Endodermal cell (in vitro differentiated cells): ENCODE measurements at places on chromosomes 4 and X. TPM values are rescaled to one million over a fixed set of nuclear protein-coding genes. Genes with fewer than 3 reads are reported as not detected.

GRCh38 chr4:74618659-74619058, 173.7 kb downstream of the AREG start:
- peaks cover 32% of the 10 kb centered on the region for H3K27me3 ChIP-seq
- H3K4me3 ChIP-seq: no peak overlapping the region
- no peaks in the 10 kb centered on the region for H3K36me3 ChIP-seq
- DNase-seq: no peak
- H3K4me1 ChIP-seq: no peaks in the 10 kb centered on the region

DNA sequence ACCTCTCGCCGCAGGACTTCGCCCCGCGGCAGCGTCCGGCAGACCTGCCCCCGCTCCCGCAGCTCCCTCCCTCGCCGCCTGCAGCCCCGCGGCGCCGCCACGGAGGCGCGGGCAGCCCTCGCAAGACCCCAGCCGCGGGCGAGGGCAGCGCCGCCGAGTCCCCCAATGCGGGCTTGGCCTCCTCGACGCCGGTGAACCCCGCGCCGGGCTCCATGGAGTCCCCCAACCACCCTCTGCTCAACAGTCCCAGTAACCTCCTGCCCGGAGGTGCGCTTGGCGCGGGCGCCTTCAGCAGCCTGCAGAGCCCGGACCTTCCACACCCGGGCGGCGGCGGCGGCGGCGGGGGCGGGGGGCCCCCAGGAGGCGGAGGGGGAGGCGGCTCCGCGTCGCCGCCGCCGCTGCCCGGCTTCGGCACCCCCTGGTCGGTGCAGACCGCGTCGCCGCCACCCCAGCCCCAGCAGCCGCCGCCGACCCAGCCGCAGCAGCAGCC, 1.2 kb downstream of the CPEB2 start:
- peak overlapping the region; percentile 88 for H3K27ac ChIP-seq
- DNase-seq: no peak
- peak overlapping the region; percentile 95 for H3K4me3 ChIP-seq
- peaks cover 16% of the 10 kb centered on the region for H3K27me3 ChIP-seq
- H3K36me3 ChIP-seq: peaks cover 7% of the 10 kb centered on the region

GRCh38 chr4:57137261-57137660, 27.1 kb upstream of the IGFBP7 start:
- H3K4me3 ChIP-seq: no peak overlapping the region
- H3K27me3 ChIP-seq: no peaks in the 10 kb centered on the region
- no peak overlapping the region for H3K27ac ChIP-seq
- no peaks in the 10 kb centered on the region for H3K36me3 ChIP-seq
- no peak for DNase-seq

DNA sequence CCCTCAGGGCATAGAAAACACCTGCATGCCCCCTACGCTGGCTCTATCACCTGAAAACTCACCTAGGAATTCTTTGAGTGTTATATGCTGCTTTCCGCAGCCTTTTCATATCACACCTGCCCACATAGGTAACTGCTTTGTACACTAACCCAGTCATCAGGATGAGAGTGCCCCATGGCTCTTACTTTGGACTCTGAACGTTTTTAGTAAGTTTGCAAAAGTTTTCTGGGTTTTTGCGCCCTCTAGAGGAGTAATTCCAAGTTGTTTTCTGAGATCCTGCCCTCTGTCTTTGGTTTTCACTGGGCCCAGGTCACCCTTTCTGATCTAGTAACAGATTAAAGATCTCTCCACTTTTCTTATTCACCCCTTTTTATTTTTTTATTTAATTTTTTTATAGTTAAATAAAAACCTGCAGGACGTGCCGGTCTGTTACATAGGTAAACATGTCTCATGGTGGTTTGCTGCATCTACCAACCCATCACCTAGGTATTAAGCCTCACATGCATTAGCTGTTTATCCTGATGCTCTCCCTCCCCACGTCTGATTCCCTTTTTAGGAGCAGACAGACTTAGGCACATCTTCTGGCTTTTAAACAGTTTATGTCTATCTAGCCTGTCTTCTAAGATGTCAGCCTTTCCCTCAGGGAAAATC, 139.2 kb downstream of the NWD2 start:
- no peak overlapping the region for H3K4me3 ChIP-seq
- peaks cover 7% of the 10 kb centered on the region for H3K4me1 ChIP-seq
- peak; percentile 69 for DNase-seq
- H3K36me3 ChIP-seq: no peaks in the 10 kb centered on the region

GRCh38 chr4:78061939-78062570, 4.9 kb downstream of the FRAS1 start:
- DNase-seq: no peak
- no peak overlapping the region for H3K4me3 ChIP-seq
- H3K27me3 ChIP-seq: no peaks in the 10 kb centered on the region
- peaks cover 10% of the 10 kb centered on the region for H3K36me3 ChIP-seq
- no peak overlapping the region for H3K27ac ChIP-seq

The APLN gene
- total RNA-seq: 5.7 TPM in 1 of 3 replicates, not detected in the others

The DIPK2B gene
- not detected in 2 replicates for total RNA-seq

The CFAP99 gene
- 0.61 TPM in 1 of 2 replicates, not detected in the other for total RNA-seq

The CT45A2 gene
- not detected in 3 replicates for total RNA-seq

The ZCCHC12 gene
- total RNA-seq: 3.0 to 4.2 TPM (median 3.4 TPM) in 3 replicates

DNA sequence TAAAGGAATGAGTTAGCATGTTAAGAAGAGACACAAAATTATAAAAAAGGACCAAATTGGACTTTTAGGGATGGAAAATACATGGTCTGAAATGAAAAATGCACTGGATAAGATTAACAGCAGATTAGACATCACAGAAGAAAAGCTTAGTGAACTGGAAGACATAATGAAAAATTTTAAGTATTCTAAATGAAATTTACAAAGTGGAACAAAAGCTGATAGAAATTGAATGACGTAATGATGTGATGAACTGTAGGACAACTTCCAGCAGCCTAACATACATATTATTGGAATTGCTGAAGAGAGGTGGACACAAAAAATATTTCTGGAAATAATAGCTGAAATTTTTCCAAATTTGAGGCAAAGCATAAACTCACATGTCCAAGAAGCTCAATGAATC, 39.6 kb upstream of the GPR173 start:
- H3K4me1 ChIP-seq: no peaks in the 10 kb centered on the region
- no peaks in the 10 kb centered on the region for H3K36me3 ChIP-seq
- H3K4me3 ChIP-seq: no peak overlapping the region
- H3K27me3 ChIP-seq: no peaks in the 10 kb centered on the region
- H3K27ac ChIP-seq: no peak overlapping the region

DNA sequence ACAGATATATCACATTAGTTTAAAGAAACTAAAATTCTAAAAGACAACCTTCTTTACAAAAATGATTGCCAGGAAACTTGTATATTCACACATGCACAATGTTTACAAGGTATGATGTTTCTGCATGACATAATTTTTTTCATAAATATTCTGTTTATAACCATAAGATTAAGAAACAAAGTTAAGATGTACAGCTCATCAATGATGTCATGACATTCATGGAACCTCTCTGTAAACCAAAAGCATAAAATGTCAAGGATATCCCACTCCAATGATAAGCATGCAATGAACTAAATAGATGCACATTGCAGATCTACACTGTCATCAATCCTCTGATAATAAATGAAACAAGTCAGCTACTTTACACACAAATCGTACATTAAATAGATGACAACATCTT, 136.0 kb downstream of the MAB21L2 start:
- H3K36me3 ChIP-seq: no peaks in the 10 kb centered on the region
- no peaks in the 10 kb centered on the region for H3K4me1 ChIP-seq
- no peak overlapping the region for H3K27ac ChIP-seq
- DNase-seq: no peak

DNA sequence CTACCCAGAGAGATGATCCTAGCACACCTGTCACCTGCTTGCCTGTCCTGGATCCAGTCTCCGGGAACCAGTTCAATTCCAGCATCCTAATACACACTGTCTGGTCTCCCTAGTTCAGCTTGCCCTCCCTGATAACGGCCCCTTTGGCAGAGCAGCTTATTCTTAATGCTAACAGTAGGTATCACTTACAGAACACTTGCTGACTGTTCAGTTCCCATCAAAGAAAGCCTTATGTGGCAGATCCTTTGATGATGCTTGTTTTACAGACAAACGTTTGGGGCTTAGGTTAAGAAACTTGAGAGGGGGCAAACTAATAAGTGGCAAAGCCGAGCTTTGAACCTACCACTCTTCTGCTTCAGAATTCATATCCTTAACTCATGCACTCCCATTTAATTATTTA, 890 bp downstream of the RASSF6 start:
- H3K27ac ChIP-seq: no peak overlapping the region
- peaks cover 7% of the 10 kb centered on the region for H3K4me1 ChIP-seq
- no peaks in the 10 kb centered on the region for H3K36me3 ChIP-seq
- H3K27me3 ChIP-seq: peaks cover 15% of the 10 kb centered on the region

- no peak overlapping the region for H3K4me3 ChIP-seq
- H3K27me3 ChIP-seq: no peaks in the 10 kb centered on the region
- no peak overlapping the region for H3K27ac ChIP-seq
- DNase-seq: no peak
These were observed 115.3 kb downstream of the PRSS12 start for GRCh38 chr4:118237531-118237930.

The CWH43 gene
- not detected in 2 replicates for total RNA-seq

The LGI2 gene
- 7.3 to 15.9 TPM (median 15.4 TPM) in 3 replicates for total RNA-seq

DNA sequence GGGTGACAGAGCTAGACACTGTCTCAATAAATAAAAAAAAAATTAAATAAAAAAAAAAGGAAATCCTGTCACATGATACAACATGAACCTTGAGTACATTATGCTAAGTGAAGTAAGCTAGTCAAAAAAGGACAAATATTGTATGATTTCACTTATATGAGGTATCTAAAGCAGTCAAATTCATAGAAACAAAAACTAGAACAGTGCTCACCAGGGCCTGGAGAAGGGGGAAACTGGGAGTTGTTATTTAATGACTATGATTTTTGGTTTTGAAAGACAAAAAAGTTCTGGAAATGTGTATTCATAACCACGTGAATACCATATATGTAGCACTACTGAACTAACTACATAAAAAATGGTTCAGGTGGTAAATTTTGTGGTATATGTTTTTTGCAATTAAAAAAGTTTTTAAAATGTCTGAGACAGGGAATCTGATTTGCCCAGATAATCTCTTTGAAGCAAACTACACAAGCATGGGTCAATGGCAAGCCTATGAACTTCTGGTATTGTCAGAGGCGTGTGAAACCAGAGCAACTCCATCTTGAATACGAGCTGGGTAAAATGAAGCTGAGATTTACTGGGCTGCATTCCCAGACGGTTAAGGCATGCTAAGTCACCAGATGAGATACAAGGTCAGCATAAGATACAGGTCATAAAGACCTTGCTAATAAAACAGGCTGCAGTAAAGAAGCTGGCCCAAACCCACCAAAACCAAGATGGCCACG, 42.3 kb downstream of the ANAPC10 start:
- peaks cover 4% of the 10 kb centered on the region for H3K36me3 ChIP-seq
- H3K4me3 ChIP-seq: no peak overlapping the region
- no peaks in the 10 kb centered on the region for H3K27me3 ChIP-seq
- DNase-seq: no peak
- no peak overlapping the region for H3K27ac ChIP-seq

The DCX gene
- 0.66 to 0.93 TPM (median 0.70 TPM) in 3 replicates for total RNA-seq

The ASB11 gene
- total RNA-seq: not detected in 3 replicates

The OPN1MW gene
- not detected in 3 replicates for total RNA-seq

- no peaks in the 10 kb centered on the region for H3K36me3 ChIP-seq
- H3K27ac ChIP-seq: no peak overlapping the region
- H3K27me3 ChIP-seq: no peaks in the 10 kb centered on the region
- no peak overlapping the region for H3K4me3 ChIP-seq
- H3K4me1 ChIP-seq: no peaks in the 10 kb centered on the region
These were observed 51.8 kb downstream of the TASL start for GRCh38 chrX:30525732-30526131.

DNA sequence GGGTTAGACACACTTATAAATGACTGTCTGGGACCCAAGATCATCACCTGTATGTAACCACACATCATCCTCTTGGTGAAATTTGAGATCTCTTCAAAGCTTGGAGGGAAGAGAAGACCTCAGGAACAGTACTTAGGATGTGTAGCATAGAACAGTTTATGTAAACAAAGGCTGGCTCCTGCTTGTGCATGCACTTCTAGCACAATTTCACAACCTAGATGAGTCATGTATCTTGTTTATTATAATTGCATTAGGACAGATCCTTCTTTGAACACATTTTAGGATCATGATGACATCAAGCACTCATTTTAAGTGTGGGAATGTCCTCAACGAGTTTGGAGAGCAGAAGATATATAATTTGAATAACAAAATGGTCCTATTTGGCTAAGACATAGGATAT, 26.3 kb upstream of the ZMAT1 start:
- H3K36me3 ChIP-seq: no peaks in the 10 kb centered on the region
- no peak overlapping the region for H3K27ac ChIP-seq
- no peaks in the 10 kb centered on the region for H3K27me3 ChIP-seq
- H3K4me1 ChIP-seq: no peaks in the 10 kb centered on the region
- no peak overlapping the region for H3K4me3 ChIP-seq
- DNase-seq: no peak

DNA sequence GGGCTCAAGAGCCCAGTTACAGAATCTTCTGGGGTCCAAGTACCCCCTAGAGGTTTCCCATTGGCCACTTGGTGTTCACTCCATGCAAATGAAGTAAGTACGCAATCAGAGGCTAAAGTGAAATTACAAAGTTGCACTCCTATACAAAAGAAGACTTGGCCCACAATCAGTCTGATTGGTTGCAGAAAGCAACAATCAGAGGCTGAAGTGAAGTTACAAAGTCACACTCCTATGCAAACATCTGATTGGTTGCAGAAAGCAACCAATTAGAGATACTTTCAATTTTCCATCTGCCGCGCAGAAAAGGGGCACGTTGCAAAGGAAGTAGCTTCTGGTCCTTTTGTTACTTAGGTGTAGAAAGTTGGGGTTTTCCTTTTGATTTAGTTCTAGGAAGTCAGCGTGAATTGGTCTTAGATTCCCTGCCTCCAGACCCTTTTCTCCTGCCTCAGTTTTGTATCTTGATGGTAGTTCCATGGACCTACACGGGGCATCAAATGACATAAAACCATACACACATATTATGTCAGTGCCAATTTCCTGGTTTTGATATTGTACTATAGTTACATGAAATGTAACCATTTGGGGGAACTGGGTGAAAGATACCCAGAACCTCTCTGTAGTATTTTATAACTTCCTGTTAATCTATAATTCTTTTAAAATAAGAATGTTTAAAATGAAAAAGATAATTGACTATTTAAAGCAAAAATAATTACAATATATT, 12.4 kb upstream of the PIN4 start:
- no peak overlapping the region for H3K4me3 ChIP-seq
- no peaks in the 10 kb centered on the region for H3K27me3 ChIP-seq
- DNase-seq: no peak
- H3K4me1 ChIP-seq: no peaks in the 10 kb centered on the region
- H3K27ac ChIP-seq: no peak overlapping the region

DNA sequence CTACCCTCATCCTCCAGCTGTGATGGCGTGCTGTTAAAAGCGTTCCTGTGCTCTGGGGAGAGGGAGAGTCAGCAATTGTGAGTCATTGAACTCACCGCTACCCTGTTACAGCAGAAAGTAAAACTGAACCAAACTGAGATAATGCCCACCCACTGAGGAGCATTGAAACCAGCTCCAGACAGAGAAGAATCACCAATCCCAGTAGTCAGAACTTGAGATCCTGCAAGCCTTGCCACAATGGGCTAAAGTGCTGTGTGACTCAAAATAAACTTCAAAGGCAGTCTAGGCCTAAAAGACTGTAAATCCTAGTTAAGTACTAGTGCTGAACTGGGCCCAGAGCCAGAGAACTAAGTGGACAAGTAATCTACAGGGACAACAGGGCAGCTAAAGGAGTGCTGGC, 1394.2 kb upstream of the DIAPH2 start:
- no peak overlapping the region for H3K4me3 ChIP-seq
- H3K27me3 ChIP-seq: no peaks in the 10 kb centered on the region
- peak; percentile 62 for DNase-seq
- H3K36me3 ChIP-seq: no peaks in the 10 kb centered on the region
- H3K4me1 ChIP-seq: no peaks in the 10 kb centered on the region

GRCh38 chr4:99394896-99395295, 40.2 kb downstream of the ADH7 start:
- no peak overlapping the region for H3K27ac ChIP-seq
- DNase-seq: no peak
- H3K4me1 ChIP-seq: no peaks in the 10 kb centered on the region
- H3K4me3 ChIP-seq: no peak overlapping the region
- H3K27me3 ChIP-seq: no peaks in the 10 kb centered on the region

The ARHGAP4 gene
- 46.2 to 56.0 TPM (median 54.1 TPM) in 3 replicates for total RNA-seq
